AG08395 (cell line): ENCODE measurements at places on chromosomes 1 and 21.

- DNase-seq = no peak
Measured at GRCh38 chr1:30720271-30721223, 2.8 kb downstream of the MATN1 start.

DNA sequence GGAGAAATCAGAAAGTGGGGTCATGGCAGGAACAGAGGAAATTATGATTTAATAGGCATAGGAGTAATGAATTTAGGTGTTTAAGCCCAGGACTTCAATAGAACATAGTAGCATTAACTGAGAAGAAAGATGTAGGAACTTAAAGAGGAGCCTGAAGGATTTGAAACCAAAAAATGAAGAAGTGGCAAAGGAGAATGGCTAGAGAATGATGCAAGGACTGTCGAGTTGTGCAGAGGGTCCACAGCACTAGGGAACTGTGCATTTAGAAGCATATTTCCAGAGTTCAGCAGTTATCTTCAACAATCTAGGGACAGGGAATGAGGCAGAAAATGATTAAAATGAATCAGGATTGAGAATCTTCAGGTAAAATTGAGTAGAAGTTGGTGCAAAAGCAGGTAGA lies 328.1 kb upstream of the LYPLAL1 start:
- DNase-seq = no peak

- no peak for DNase-seq
Measured at GRCh38 chr1:86472767-86473166, 4.0 kb downstream of the CLCA1 start.

DNA sequence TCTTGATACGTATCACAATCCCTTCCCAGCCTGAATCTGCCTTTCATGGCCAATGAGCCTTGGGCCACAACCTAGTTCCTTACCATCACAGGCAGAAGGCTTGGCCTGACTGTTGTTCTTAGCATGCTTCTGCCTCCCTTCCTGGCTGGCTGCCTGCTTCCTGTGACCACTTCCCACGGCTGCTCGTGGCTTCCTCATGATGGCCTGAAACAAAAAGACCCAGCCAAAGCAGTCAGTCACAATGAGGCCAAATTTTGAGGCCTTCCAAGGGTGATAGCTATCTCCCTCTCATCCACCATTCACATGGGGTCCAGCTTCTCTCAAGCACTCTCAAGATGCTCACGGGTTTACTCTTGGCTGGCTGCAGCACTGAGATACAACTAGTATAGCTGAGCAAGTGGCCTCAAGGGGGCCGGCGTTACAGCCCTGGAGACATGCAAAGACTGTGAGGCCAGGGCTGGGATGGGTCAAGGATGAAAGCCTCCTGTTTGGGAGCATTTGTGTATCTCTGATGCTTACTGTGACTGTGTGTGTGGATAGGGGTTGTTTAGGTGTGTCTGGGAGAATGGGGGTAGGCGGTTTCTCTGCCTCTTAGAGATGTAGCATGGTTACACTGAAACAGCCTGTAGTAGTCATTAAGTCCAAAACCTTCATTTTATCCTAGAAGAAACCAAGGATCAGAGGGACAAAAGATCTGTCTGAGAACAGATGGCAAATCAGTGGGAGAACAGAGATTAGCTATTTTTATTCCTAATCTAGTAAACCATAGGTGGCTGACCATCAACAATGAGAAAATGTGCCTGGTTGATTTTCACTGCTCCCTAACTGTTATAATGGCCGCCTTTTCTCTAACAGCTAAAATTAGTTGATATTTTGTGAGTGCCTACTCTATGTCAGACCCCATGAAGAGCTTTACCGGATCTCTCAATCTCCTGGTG lies 5.4 kb upstream of the TOE1 start:
- DNase-seq = no peak

GRCh38 chr1:59290193-59290949 lies 6.5 kb upstream of the FGGY start:
- no peak for DNase-seq

DNA sequence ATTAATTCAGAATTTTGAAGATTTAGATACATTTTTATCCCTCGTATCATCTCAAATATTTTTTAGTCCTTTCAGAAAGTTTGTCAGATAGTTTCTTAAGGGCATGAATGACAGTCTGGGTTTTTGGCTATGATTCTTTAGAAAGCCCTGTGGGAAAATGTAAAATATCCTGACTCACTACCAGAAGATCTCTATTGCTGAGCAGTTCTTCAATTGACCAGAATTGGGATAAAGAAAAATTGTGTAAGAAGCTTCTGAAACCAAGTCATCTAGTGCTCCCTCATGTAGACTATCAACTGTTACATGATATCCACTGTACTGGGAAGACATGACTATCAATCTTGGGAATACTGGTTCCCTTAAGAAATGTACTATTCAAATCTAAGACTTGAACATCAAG lies 608.3 kb upstream of the CHRM3 start:
- DNase-seq = no peak

DNA sequence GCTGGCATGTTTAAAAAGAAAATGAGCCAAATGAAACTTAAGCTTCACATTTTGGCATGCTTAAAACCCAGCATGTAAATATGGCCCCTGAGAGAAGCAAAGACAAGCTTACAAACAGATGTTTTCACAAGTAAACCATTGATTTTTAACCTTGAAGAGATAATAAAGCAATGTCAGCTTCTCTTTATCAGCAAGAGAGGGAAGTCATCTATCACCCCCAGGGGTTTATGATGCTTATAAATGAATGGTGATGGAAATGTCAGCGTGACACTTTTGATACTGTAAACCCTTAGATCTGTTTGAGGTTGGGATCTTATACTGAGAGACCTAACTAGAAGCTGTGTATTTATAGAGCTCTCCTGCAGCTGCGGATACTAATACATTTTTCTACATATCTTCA lies 471.3 kb downstream of the PLA2G4A start:
- no peak for DNase-seq

- DNase-seq = peak; percentile 83
Measured at GRCh38 chr1:201229771-201230635, 39.4 kb downstream of the IGFN1 start.

DNA sequence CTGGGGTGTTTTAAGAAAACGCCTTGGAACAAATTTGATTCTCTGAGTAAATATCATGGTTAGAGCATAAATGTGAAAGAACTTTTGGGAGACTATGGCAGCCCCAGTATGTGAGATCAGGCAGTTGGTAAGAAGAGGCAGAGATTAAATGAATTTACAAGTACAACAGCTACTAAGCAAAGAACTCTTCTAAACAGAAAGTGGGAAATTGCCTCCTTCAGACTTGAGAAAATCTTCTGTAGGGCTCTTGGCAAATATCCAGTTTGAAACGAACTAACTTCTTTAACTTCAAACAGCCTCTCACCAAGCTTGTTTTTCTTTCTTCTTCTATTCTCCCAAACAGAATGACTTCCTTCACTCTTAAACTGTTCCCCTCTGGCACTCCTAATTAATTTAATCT lies 337.7 kb downstream of the SIPA1L2 start:
- no peak for DNase-seq

DNA sequence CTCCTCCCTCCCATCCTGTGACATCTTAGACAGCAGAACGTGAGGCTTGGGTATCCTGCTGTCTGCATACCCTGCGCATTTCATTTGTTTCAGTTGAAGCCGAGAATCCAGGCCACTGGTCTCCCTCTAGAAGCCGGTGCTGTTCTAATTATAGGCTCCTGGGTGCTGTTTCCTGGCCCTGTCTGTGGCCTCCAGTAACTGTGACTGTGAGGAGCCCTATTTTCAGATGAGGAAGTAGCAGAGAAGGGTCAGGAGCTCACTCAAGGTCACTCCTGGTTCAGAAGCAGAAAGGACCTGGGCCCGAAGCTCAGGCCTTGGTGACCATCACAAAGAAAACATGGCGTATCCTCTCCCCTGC lies 24.0 kb downstream of the COQ8A start:
- DNase-seq = no peak

GRCh38 chr21:36583591-36583990 lies 103.7 kb upstream of the CLDN14 start:
- DNase-seq = no peak
